ENCODE measurements at places on chromosomes 3 and 15. TPM values are rescaled to one million over a fixed set of nuclear protein-coding genes. Genes with fewer than 3 reads are reported as not detected.

Gene ZMYND10
- 3.4 TPM for total RNA-seq

- H3K4me1 ChIP-seq = no peaks in the 10 kb centered on the region
- H3K4me3 ChIP-seq = no peak overlapping the region
- no peak for DNase-seq
- H3K27ac ChIP-seq = no peak overlapping the region
These were observed 239.4 kb upstream of the SOX14 start for GRCh38 chr3:137524751-137525150.

- no peak for DNase-seq
- H3K27me3 ChIP-seq = no peaks in the 10 kb centered on the region
- peaks cover 2% of the 10 kb centered on the region for H3K4me1 ChIP-seq
- no peak overlapping the region for H3K27ac ChIP-seq
- H3K4me3 ChIP-seq = no peak overlapping the region
- no peaks in the 10 kb centered on the region for H3K36me3 ChIP-seq
These were observed 70.7 kb downstream of the C3orf70 start for GRCh38 chr3:185082149-185082548.

- no peak for DNase-seq
- no peaks in the 10 kb centered on the region for H3K36me3 ChIP-seq
- H3K4me3 ChIP-seq = no peak overlapping the region
- H3K27ac ChIP-seq = no peak overlapping the region
These were observed 84.9 kb upstream of the UBE2E1 start for GRCh38 chr3:23720885-23721284.

DNA sequence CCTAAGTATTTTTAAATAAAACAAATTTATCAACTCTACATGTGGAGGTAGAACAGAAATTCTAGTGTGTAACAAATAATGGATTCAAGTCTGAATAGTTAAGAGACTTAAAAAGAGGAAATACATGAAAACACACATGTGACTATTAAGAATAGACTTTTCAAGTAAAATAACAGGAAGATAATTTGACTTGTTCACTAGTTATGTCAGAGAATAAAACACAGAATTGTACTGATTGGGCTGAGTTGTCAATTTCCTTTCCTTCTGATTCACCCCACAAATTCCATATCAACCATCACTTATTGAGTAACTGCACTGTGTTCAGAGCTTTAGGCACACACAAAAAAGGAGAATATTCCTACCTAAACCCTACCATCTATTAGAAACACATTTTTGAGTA, 557.2 kb downstream of the TUSC7 start:
- DNase-seq = no peak
- H3K27ac ChIP-seq = no peak overlapping the region
- H3K4me3 ChIP-seq = no peak overlapping the region
- no peaks in the 10 kb centered on the region for H3K4me1 ChIP-seq
- H3K27me3 ChIP-seq = no peaks in the 10 kb centered on the region
- H3K36me3 ChIP-seq = no peaks in the 10 kb centered on the region

GRCh38 chr15:51004103-51004551, 90.6 kb downstream of the TNFAIP8L3 start:
- H3K4me3 ChIP-seq = no peak overlapping the region
- no peak overlapping the region for H3K27ac ChIP-seq
- DNase-seq = no peak
- no peaks in the 10 kb centered on the region for H3K36me3 ChIP-seq
- H3K4me1 ChIP-seq = no peaks in the 10 kb centered on the region

DNA sequence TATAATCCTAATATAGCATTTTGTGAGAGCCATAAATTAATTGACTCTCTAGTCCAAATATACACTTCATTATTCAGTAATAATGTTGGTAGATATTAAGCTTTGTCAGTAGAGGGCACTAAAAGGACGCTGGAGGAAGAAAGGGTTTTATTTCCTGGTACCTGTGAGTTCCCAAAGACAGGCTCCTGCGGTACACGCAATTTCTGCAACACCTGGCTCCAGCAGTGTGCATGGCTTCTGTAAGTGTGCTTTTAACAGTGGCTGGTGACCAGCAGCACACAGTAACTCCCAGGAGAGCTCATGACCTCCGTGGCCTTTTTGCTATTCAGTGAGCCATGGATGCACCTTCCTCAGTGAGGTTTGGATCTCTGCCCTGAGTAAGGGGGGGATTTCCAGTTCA, 338.3 kb upstream of the ZNF385D start:
- no peak overlapping the region for H3K27ac ChIP-seq
- no peaks in the 10 kb centered on the region for H3K4me1 ChIP-seq
- H3K27me3 ChIP-seq = no peaks in the 10 kb centered on the region
- no peaks in the 10 kb centered on the region for H3K36me3 ChIP-seq
- H3K4me3 ChIP-seq = no peak overlapping the region

DNA sequence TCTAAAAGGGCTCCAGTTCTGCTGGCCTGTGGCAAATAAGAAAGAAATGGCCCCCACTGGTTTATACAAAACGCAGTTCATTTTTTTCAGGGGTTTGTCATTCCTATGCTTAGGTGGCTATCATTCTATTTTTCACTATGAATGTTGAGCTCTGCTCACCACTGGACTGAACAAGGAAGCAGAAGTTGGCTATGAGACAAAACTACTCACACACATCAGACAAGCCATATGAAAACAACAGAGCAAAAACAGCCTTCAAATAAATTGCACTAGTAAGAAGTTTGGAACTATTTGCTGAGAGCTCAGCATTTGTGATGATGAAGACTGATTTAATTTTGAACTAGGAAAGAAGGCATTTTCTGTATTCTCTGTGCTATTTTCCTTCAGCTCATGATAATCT, 328.5 kb downstream of the MECOM start:
- no peak for DNase-seq
- H3K4me1 ChIP-seq = no peaks in the 10 kb centered on the region
- no peaks in the 10 kb centered on the region for H3K27me3 ChIP-seq
- H3K27ac ChIP-seq = no peak overlapping the region

- no peaks in the 10 kb centered on the region for H3K27me3 ChIP-seq
- no peak overlapping the region for H3K4me3 ChIP-seq
- H3K4me1 ChIP-seq = no peaks in the 10 kb centered on the region
- H3K36me3 ChIP-seq = no peaks in the 10 kb centered on the region
These were observed 29.5 kb downstream of the GLB1 start for GRCh38 chr3:33067484-33067883.

- H3K27ac ChIP-seq = no peak overlapping the region
- H3K27me3 ChIP-seq = no peaks in the 10 kb centered on the region
- no peaks in the 10 kb centered on the region for H3K36me3 ChIP-seq
- H3K4me3 ChIP-seq = no peak overlapping the region
- no peaks in the 10 kb centered on the region for H3K4me1 ChIP-seq
These were observed 269.4 kb upstream of the ARRDC4 start for GRCh38 chr15:97691078-97691477.

All from ovary (tissue), 10 donors.